Natural killer cell (primary cell): ENCODE measurements at places on chromosomes 16 and 17. TPM values are rescaled to one million over a fixed set of nuclear protein-coding genes. Genes with fewer than 3 reads are reported as not detected.
A peak's percentile ranks its signal among the peaks of the same experiment; 100 is the strongest.

DNA sequence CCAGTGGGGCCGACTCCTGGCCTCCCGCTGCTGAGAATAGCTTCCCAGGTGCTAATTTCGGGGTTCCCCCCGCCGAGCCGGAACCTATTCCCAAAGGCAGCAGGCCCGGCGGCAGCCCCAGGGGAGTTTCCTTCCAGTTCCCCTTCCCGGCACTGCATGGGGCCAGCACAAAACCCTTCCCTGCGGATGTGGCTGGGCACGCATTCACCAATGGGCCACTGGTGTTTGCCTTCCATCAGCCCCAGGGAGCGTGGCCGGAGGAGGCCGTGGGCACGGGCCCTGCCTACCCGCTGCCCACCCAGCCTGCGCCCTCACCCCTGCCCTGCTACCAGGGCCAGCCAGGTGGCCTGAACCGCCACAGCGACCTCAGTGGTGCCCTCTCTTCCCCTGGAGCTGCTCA lies 24.9 kb upstream of the ZFPM1 start:
- no peak for DNase-seq

GRCh38 chr16:1121601-1122397 lies 25.8 kb upstream of the C1QTNF8 start:
- DNase-seq = no peak

- no peak for DNase-seq
Measured at GRCh38 chr16:59632276-59632855, 898.2 kb upstream of the GOT2 start.

- DNase-seq = no peak
Measured at GRCh38 chr17:28983286-28984230, 22.3 kb downstream of the SEZ6 start.

DNA sequence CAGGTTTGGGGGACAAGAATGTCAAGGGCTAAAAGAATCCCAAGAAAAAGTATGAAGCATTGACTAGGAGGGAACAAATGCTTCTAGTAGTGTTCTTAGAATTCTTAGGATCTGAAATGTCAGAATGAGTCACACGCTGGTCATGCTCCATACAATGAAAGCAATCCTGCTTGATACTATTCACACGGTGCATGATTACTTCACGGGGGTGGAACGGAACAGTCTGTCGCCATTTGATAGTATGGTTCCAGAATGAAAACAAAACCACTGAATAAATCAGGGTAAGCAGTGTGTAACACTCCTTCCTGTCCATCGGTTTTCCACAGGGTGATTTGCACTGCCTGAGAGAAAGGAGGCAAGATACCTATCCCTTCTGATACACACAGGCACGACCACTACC lies 22.9 kb upstream of the YWHAE start:
- DNase-seq = no peak

GRCh38 chr17:13597723-13598347 lies 3.9 kb downstream of the HS3ST3A1 start:
- DNase-seq = peak; percentile 68

SEPTIN12 gene
- total RNA-seq = not detected
